NCI-H526 treated with DMSO at 0.1 percent for 48 hours (cell line): ENCODE measurements at places on chromosomes 16 and 17.
A peak's percentile ranks its signal among the peaks of the same experiment; 100 is the strongest.

DNA sequence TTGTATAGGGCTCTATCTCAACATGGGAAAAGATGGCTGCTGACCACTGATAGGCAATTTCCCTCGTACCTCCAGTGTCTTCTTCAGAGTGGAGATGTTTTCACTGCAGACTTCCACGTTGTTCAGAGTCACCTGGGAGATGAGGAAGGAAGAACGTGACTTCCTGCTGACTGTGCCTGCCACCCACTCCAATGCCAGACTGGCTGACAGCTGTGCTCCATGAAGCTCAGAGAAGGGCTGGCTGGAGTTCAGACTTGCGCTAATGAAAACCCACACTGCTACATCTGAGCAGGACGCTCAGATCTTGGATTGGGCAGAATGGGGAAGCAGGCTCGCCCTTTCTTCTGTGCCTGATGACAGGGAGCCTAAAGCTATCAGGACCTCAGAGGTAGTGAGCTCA, 33.1 kb downstream of the COG4 start:
- no peak for DNase-seq

DNA sequence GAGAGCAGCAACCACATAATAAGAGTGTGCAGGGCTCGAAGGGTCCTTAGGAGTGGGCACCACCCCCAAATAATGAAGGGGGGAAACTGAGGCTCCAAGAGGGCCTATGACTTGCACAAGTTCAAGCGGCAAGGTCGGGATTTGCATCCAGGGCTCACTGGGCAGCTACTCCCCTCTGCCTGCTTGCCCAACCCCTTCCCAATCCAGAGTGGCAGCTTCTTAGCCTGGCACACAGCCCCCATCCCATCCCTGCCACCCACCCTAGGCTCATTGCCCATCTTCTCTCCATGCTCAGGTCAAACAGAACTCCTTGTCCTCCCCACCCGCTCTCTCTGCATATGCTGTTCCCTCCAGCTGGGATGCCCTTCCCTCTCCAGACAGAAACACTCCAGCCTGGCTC, 2.4 kb downstream of the SPPL2C start:
- DNase-seq = no peak

- no peak for DNase-seq
Observed at GRCh38 chr16:86211800-86212199, 298.5 kb upstream of the FOXF1 start.

DNA sequence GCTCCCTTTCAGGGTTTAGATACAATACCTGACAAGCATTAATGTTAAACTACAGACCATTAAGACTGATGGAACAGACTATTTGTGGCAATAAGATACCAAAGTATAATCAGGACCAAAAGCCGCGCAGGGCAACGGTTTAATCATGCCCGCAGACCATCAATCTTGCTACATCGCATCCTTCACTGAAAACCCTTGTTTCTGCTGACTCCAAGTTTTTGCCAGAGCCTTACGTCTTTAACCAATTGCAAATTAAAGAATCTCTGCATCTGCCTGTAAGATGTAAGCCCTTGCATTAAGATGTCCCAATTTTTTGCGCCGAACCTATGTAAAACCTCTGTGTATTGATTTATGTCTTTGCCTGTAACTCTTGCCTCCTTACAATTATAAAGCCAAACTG, 94.2 kb upstream of the RBBP6 start:
- DNase-seq = no peak

- DNase-seq = no peak
Observed at GRCh38 chr17:76738468-76738850, 540 bp downstream of the MFSD11 start.

DNA sequence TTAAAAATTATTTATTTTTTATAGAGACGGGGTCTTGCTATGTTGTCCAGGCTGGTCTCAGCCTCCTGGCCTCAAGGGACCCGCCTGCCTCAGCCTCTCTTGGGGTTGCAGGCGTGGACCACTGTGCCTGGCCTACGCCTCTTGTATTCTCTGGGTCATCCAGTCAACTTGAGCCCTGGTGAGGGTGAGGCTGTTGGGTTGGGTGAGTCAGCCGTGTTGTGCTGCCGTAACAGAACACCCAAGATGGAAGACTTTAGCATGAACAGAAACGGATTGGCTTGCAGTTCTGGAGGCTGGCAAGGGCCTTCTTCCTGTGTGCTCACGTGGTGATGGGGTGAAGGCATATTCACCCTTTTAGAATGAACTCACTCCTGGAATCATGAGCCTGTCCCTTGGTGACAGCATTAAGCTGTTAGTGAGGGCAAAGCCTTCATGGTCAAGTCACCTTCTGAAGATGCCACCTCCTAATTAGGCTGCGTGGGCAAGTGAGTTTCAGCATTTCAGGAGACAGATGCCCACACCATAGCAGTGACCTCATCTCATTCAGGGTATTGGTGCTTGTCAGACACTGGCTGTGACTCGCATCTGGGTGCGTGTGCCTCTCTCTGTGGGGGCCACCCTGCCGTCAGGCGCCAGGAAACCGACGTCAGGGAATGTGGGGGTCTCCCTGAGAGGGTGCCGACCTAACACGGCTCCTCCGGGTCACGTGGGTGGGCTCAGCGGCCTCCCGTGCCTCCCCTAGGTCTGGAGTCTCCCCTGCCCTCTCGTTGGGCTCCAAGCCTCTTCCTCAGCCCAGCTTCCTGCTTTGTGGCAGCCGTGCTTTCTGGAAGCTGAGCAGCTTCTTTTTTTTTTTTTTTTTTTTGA, 49.8 kb downstream of the WDR45B start:
- no peak for DNase-seq

DNA sequence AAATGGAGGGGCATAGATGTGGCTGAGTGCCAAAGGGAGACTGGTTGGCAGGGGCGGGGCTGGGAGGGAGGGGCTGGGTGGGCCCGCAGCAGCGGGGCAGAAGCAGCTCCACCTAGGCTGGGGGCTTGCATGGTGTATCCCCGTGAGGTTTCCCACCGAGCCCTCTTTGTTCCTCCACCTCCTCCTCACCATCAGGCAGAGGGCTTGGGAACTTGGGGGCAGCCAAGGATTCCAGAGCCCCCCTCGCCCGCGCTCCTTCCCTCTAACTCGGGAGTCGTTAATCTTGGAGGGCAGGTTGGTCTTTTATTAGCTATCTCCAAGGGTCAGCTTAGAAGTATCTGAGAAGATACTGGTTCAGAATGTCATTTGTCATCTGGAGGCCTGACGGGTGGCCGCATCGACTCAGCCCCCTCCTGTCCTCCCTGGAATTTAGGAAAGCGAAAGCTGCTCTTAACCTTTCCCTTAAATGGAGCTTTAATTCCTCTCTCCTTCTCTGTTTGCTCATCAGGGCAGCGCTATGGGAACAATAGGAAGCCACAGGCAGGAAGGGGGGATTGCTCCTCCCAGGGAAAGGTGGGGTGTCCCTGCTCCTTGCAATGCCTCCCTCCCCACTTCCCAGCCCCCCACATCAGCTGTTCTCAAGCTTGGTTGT, 274.3 kb upstream of the XYLT1 start:
- DNase-seq = no peak

DNA sequence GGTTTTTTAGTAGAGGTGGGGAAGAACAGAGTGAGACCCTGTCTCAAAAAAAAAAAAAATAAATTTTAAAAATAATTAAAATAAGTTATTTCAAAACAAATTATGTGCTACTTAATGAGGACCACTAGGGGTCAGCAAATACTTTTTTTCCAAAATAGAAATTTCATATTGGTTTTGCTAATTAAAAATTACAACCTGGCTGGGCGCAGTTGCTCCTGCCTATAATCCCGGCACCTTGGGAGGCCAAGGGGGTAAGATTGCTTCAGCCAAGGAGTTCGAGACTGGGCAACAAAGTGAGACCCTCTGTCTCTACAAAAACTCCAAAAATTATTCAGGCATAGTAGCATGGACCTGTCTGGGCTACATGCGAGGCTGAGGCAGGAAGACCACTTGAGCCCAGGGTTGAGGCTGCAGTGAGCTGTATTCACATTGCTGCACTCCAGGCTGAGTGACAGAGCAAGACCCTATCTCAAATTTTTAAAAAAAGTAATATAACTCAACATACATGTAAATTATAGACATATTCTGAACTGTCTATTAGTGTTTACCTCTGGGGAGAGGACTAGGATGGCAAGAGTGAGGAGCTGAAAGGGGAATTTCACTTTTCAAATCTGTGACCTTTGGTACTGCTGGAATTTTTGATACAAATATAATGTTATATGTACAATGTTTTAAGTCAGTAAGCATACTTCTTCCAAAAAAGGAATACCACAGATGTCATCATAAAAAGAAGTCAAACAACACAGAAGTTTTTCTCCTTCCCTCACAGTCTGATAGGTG, 8.1 kb downstream of the MEIOB start:
- no peak for DNase-seq

DNA sequence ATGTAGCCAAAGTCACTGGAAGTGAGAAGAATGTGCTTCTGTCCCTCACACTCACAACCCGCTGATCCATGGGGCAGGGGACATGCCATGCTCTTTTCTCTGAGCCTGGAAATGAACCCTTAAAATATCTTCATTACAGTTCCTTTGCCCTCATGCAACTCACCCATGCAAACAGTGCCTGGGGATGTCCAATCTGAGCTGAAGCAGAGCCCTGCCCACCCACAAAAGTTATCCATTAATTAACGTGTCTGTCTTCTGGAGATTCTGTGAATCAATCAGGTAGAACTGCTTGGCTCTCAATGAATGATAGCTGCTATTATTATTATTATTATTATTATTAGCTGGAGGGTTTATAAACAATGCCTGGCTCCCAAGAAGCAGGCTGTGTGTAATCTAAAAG, 133.7 kb downstream of the USP31 start:
- no peak for DNase-seq

DNA sequence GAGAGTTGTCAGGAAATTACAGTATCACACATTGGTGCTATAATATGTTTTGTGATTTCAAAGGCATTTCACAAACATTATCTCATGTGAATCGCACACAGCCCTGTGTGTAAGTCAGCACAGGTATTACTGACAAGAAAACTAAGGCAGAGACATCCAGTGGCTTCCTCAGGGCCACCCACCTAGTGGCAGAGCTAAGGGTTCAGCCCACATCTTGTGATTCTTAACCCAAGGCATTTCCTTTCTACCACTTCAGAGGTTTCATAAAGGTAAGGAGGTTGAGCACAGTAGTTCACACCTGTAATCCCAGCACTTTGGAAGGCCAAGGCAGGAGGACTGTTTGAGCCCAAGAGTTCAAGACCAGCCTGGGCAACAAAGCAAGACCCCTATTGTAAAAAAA, 58.2 kb downstream of the STX8 start:
- no peak for DNase-seq

DNA sequence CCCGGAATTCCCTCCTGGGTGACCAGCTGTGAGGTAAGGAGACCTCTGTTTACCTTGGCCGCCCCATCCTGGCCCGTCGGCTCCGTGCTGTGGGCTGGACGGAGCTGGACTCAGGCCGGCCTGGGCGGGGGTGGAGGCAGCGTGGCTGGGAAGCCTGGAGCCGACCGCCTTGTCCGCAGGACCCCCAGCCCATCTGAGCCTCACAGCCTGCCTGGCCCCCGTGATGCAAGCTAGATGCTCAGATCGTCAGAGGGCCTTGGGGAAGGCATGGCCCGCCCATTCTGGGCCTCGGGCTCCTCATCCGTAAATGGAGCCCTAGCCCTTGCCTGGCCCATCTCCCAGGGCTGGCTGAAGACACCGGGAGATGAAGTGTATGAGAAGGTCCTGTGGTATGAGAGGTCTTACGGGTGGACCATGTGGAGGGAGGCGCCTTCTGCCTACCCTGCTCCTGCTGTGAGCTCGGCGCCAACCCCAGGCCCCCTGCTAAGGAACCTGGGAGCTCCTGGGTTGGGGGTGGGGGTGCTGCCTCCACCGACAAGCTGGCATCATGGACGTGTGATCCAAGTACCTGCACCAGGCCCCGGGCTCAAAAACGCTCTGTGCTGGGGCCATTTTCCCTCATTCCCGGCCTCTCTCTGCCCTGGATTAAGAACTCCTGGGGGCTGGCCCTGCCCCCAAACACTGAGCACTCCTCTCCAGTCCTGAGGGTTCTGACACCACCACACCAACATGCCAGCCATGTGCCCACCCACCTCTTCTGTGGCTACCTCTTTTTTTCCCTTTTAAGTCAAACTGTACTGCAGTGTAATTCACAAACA, 5.4 kb upstream of the P2RX1 start:
- no peak for DNase-seq

DNA sequence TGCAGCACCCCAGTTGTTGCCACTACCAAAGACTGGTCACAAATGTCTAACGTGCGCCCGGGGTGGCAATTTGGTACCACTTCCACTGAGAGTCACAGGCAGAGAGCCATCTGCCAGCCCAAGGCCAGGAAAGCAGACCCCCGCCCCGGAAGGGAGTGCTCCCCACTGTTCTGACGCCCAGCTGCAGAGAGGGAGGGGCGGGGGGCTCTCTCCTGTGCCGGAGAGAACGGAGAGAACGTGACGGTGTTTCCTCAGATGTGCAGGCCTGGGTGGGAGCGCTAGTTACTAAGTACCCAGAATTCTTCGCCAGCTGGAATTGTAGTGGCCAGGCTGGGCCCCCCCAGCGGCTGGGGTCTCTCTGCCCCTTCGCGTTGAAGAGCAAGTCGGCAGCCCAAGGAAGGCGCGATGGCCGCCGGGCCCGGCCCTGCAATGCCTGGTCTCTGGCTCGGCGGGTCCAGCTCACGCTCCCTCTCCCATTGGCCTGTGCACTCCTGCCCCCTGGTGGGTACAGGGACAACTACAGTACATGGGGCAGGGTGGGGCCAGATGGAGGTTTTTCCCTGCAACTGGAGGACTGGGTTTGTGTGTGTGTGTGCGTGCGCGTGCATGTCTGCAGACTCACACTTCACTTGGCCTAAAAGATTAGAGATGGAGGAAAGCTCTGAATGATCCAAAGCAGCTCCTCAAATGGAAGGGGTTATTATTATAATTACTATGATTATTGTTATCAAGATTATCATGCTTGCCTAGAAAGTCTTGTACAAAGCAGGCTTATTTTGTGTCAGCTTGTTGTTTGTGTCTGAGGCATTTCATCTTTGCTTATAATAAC, 107.1 kb downstream of the AMFR start:
- DNase-seq = peak; percentile 2

GRCh38 chr17:77783991-77784820, 174.3 kb upstream of the TNRC6C start:
- no peak for DNase-seq

- DNase-seq = no peak
Observed at GRCh38 chr16:80459966-80460365, 80.8 kb upstream of the DYNLRB2 start.

DNA sequence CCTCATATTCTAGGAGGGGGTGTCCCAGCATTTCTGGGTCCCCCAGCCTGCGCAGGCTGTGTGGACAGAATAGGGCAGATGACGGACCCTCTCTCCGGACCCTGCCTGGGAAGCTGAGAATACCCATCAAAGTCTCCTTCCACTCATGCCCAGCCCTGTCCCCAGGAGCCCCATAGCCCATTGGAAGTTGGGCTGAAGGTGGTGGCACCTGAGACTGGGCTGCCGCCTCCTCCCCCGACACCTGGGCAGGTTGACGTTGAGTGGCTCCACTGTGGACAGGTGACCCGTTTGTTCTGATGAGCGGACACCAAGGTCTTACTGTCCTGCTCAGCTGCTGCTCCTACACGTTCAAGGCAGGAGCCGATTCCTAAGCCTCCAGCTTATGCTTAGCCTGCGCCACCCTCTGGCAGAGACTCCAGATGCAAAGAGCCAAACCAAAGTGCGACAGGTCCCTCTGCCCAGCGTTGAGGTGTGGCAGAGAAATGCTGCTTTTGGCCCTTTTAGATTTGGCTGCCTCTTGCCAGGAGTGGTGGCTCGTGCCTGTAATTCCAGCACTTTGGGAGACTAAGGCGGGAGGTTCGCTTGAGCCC, 11.6 kb downstream of the STH start:
- no peak for DNase-seq
